ENCODE measurements at places on chromosomes 2 and 18. TPM values are rescaled to one million over a fixed set of nuclear protein-coding genes. Genes with fewer than 3 reads are reported as not detected.

- DNase-seq: no peak
Measured at GRCh38 chr18:75054046-75054445, 154.9 kb downstream of the PTGR3 start.

GRCh38 chr2:175840256-175840655, 161.8 kb downstream of the LNPK start:
- DNase-seq: no peak

Gene ERFE
- total RNA-seq: 6.8 TPM

DNA sequence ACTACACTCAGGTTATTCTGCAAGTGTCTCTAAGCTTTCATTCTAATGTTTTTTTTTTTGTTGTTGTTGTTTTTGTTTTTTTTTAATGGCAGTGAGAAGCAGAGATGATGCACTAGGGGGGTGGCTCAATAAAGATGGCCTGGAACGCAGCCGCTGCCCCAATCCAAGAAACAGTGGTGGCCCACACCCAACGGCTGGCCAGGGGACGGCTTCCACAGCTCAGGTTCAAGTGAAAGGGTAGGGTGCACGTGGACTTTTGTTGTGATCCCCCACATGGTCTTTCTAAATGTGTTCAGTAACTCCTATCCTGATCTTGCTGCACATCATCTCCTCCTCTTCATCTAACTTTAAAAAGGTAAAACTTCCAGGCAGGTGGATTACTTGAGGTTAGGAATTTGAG, 190.1 kb downstream of the NDUFA10 start:
- DNase-seq: no peak

DNA sequence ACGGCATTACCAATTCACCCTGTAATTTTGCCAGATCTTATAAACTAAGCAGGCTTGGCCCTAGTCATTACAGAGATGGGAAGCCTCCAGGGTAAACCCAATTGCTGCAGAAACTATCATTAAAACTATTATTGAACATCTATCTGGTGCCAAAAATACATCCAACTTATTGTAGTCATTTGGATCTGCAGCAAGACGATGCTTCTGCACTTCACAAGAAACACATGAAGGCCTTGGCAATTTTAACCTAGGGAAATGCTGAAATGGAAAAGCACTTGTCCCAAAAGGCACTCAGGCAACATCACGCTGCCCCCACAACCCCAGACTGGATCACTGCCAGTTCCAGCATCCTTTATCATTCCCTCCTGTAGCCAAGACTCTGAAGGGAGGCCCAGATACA, 85.3 kb upstream of the ACVR2A start:
- DNase-seq: no peak

GRCh38 chr2:136351684-136352083, 233.7 kb upstream of the CXCR4 start:
- DNase-seq: no peak

- DNase-seq: no peak
Measured at GRCh38 chr2:236901956-236902355, 183.7 kb upstream of the COPS8 start.

Gene RPRM
- total RNA-seq: 0.40 TPM

GRCh38 chr2:51013079-51013932, 18.6 kb downstream of the NRXN1 start:
- no peak for DNase-seq
